ENCODE measurements at places on chromosomes 4 and X. TPM values are rescaled to one million over a fixed set of nuclear protein-coding genes. Genes with fewer than 3 reads are reported as not detected.

AKAP17A gene
- total RNA-seq = 76.2 TPM

HSFX2 gene
- total RNA-seq = not detected

TAF1 gene
- 31.9 TPM for total RNA-seq

FRMD7 gene
- not detected for total RNA-seq

GPAT3 gene
- total RNA-seq = 0.30 TPM

CSAG2 gene
- not detected for total RNA-seq

GSX2 gene
- not detected for total RNA-seq

GPRIN3 gene
- total RNA-seq = not detected

APLN gene
- not detected for total RNA-seq

TENM3 gene
- total RNA-seq = 34.1 TPM

KLF8 gene
- total RNA-seq = 14.0 TPM

ACE2 gene
- not detected for total RNA-seq

TCEAL7 gene
- not detected for total RNA-seq

FDCSP gene
- not detected for total RNA-seq

CACNA1F gene
- total RNA-seq = not detected

OPRPN gene
- not detected for total RNA-seq

S100G gene
- not detected for total RNA-seq

FGFRL1 gene
- total RNA-seq = 33.5 TPM

TREX2 gene
- total RNA-seq = 0.49 TPM

S100P gene
- total RNA-seq = 55.6 TPM

PHKA1 gene
- 8.9 TPM for total RNA-seq

YTHDC1 gene
- 117 TPM for total RNA-seq

TMEM150C gene
- total RNA-seq = 0.10 TPM

HELT gene
- total RNA-seq = not detected

AMER1 gene
- total RNA-seq = 3.5 TPM

RENBP gene
- total RNA-seq = not detected

SLC38A5 gene
- total RNA-seq = 1.4 TPM

PNMA5 gene
- total RNA-seq = not detected

ZNF141 gene
- 11.3 TPM for total RNA-seq

CNKSR2 gene
- total RNA-seq = not detected

MAP9 gene
- total RNA-seq = 13.2 TPM

ALB gene
- total RNA-seq = not detected

DKC1 gene
- 149 TPM for total RNA-seq

RAB40AL gene
- total RNA-seq = 1.8 TPM

XAGE1B gene
- total RNA-seq = not detected

NKX3-2 gene
- total RNA-seq = 0.42 TPM

PIR gene
- total RNA-seq = 10.3 TPM

GRID2 gene
- total RNA-seq = not detected

CDS1 gene
- 11.5 TPM for total RNA-seq

TMPRSS11A gene
- total RNA-seq = not detected

CTAG2 gene
- not detected for total RNA-seq

MSN gene
- 224 TPM for total RNA-seq

MAGEA2 gene
- total RNA-seq = not detected

CT45A1 gene
- total RNA-seq = not detected

WDR17 gene
- 1.5 TPM for total RNA-seq

PLP2 gene
- total RNA-seq = 308 TPM

NPY2R gene
- total RNA-seq = not detected

GC gene
- not detected for total RNA-seq

LONRF3 gene
- total RNA-seq = 1.0 TPM

TEX11 gene
- total RNA-seq = not detected

PCDH18 gene
- 3.5 TPM for total RNA-seq

Data from MCF 10A (cell line).